ENCODE measurements at places on chromosomes 4 and X.

- DNase-seq = no peak
Observed at GRCh38 chrX:95884186-95884585, 800.5 kb upstream of the DIAPH2 start.

DNA sequence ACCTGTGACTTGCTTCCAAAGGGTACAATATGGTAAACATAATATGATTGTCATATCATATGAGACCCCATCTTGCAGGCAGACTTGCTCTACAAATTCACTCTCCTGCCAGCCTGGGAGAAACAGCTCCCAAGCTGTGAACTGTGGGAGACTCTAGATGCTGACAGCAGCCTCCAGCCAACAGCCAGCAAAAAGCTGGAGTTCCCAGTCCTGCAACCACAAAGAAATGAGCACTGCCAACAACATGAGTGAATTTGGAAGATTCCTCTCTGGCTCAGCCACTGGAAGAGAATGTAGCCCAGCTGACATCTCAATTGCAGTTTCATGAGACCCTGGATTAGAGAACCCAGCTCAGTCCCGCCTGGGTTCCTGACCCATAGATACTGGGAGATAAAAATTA, 145.4 kb downstream of the QDPR start:
- no peak for DNase-seq

GRCh38 chrX:109519001-109519400, 17.6 kb upstream of the NXT2 start:
- no peak for DNase-seq

DNA sequence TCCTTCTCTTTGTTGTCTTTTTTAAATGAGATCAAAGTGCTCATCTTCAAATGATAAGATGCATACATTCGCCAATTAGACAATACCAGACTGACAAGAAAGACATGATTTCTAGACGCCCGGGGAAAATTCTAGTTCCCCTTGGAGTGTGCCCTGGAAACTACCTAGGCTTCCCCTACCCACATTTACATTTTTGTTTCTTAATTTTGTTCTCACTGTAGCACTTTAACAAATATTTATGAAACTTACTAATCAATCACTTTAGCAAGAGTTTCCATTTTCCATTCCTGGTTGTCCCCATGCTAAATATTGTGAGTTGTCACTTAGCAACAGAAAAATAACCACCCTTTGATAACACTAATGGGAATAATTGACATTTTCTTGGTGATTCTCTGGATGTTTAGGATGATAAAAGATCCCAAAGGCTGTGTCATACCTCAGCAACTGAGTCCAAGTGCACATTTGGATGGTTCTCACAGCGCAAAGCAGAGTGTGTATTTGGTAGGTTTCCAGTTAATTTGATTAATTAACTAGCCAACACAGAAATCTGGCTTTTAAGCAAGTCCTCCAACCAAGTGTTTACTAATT, 69.6 kb downstream of the FGFBP1 start:
- no peak for DNase-seq

DNA sequence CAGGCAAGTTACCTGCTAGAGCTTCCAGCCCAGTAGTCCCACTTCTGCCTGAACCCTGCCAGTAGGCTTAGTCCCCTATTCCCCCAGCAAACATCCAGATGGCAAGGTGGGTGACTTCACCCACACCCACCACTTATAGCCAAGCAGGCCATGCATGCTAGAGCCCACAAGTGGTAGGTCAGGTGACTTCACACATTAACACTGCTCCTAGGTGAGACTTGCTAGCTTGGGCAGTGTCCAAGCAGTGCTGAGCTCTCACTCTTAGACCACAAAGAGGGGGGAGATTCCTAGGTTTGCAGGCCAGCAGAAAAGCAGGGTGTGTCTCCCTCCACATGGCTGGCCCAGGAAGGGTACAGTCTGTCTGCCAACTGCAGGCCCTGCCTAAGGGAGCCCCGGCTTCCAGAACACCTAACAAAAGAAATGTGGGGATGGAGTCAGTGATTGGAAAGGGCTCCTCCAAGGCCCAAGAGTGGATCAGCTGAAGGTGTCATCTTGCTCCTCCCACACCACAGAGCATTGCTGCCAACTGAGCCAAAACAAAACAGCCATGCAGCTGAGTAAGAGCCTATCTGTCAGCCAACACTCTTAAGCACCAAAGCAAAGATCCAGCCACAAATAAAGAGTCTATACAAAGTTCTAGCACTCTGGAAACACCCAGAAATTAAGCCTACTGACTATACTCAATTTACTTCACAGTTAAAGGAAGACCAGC, 158.1 kb upstream of the USP38 start:
- DNase-seq = no peak

- DNase-seq = no peak
Observed at GRCh38 chrX:153438532-153438931, 7.3 kb downstream of the TREX2 start.

- DNase-seq = no peak
Observed at GRCh38 chr4:86338989-86339388, 20.9 kb downstream of the MAPK10 start.

GRCh38 chrX:95383778-95384177, 1300.9 kb upstream of the DIAPH2 start:
- DNase-seq = no peak

DNA sequence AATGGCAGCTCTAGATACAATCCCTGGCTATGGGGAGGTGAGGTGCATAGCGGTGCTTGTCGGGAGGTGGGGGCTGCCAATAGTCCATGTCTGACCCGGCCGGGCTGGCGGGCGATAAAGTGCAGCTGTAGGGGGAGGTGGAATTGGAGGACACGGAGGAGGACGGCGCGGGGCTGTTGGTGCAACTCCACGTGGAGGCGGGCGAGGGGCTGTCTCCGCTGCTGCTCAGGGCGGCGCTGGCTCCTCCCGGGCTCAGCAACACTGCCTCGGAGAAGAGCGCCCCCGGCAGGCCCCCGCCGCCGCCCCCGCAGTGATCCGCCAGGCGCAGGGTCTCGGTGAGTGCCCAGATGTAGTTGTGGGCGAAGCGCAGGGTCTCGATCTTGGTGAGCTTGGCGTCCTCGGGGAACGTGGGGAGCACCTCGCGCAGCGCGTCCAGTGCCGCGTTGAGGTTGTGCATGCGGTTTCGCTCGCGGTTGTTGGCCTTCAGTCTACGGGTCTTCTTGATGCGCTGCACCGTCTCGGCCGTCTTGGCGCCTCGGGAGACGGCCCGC, 1.3 kb downstream of the NEUROG2 start:
- DNase-seq = no peak

- DNase-seq = no peak
Observed at GRCh38 chr4:102809190-102809589, 18.2 kb downstream of the UBE2D3 start.

DNA sequence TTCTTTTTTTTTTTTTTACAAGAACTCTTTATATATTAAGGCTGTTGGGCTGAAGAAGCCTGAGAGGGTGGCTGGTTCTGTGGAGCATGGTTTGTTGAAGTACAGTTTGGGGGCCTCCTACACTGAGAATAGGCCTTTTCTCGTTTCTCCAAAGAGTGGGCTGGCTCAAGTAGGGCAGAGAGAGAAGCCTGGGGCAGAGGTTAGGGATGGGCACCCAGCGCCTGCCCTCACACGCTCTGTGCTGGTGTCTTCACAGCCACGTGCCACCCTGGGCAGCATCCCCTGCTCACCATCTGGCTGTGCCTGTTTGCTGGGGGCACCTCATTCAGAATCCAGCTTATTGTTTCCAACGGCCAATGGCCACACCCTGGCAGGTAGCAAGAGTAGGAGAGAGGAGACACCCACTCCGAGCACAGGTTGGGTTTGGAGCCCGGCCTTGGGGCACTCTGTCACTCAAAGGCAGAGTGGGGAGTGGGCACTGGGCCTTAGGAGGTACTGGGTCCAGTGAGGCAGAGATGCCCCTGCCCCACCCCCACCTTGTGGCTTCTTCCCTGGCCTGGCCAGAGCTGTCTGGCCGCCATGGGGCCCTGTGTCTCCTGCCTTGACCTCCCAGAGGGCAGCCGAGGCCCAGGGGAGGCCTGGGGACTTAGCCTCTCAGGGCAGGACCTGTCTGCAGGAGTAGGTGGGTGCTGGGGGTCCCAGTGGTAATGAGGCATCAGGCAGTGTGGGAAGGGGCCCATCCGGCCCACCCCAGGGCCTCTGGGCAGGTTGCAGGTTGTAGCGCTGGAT, 2.9 kb downstream of the MSANTD1 start:
- DNase-seq = no peak

- DNase-seq = no peak
Observed at GRCh38 chr4:82906469-82906868, 5.9 kb downstream of the THAP9 start.

- no peak for DNase-seq
Observed at GRCh38 chr4:118968813-118969212, 80.2 kb downstream of the SYNPO2 start.

GRCh38 chrX:69158166-69158980, 6.9 kb downstream of the PJA1 start:
- DNase-seq = no peak

DNA sequence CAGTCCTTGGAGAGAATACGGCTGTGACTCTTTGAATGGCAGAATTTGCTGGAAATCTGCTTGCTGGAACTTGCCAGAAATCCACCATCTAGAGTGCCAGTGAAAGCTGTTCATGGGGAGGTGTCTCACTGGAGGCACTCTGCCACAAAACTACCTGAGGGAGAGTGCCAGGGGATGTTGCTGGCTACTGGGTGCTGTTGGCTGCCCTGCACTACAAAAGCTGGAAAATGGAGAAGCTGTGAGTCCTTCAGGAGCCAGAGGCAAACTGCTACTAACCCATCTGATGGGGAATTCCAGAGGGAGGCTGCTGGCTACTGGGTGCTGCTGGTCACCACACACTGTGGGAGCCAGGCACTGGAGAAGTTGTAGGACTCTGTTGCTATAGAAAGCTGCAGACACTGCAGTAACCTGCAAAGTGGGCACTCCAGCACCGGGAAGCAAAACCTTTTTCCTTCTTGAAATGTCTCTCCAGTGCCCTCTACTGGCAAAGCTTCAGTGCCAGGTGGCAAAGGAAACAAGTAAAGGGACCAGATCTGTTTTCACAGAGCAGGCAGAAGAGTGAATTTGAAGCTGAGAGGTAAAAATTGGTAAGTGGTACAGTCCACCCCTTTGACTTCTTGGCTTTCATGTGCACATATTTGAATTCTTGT, 47.8 kb upstream of the HSD17B10 start:
- no peak for DNase-seq

DNA sequence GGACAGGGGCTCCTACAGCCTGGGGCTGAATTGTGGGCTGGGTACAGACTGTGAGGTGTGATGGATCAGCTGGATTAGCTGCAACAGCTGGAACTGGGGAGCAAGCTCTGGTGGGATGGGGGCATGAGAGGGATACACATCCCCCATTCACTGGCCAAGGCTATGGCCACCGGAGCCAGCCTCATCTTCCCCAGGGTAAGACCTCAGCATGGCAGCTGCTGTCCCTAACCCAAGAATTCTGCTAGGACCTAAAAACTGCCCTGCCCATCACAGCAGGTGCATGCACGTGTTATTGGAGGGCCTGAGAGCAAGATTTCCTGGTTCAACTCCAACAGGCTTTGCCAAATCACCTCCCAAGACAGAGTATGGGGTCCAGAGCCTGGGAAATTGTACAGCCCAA, 258.6 kb upstream of the AGTR2 start:
- no peak for DNase-seq

DNA sequence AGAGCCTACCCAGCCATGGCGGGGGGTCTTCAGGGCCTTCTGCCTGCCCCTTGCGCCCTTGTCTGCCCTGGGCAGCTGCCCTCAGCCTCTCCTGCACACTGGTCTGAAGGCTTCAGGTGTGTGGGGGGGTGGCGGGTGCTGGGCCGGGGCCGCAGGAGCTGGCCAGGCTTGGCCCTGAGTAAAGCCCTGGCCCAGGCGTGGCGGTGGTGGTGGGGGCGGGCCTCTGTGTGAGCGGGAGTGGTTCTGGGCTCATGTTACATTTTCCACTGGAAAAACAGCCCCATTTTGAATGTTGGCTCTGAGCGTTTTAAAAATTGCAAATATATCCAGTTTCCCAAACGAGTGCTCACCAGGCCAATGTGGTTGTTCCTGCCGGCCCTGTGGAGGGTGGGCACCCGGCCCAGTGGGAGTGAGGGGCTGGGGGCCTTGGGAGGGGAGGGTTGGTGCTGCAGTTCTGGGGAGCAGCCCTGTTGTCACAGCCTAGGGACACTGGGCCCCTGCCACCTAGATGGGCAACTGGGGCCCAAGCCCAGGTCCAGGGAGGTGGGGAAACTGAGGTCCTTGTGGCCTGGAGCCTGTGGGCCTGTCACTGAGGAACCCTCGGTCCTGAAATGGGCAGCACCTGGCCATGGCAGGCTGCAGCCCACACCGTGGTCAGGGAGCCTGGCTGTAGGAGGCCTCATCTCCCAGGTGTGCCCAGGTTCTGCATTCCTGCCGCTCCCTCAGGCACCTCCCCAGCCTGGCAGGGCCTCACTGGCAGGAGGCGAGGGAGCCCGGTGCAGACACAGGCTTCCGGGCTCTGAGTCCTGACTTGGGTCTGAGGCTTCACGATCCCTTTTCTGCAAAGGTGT, 28.3 kb downstream of the FGFRL1 start:
- DNase-seq = no peak

GRCh38 chr4:129526812-129527211, 430.9 kb downstream of the C4orf33 start:
- DNase-seq = no peak

DNA sequence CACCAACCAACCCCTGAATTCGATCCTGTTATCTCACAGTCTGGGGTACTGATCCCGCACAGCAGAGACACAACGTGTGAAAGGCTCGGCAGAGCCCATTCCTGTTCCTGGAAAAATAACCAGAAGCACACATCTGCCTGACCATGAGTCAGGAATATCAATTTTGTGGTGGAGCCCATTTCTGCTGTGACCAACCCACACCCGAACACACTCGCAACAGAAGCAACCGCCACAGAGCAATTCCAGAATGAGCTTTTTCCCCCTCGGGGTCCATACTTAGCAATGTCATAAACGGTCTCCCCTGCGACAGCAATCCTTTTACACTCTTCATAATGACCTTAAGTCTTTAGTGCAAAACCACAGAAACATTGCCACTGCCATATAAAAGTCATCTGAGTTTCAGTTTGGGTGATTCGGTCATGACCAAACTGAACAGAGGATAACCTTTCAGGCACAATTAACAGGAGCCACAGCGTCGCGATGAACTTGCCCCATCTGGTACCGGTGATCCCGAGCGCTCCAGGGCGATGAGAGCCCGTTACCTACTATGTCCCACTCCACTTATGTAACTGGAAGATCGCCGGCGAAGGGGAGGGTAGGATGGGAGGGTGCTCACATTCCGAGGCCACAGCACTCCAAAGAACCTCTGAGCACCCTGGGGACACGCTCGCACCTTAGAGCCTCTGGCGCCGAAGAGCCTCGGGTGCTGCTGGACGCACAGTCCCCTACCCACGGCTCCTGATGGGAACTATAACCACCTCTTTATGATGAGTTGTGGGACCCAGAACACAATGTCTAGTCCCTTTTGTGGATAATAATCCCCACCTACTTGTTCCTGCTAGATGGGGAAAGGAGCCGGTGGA, 1.1 kb downstream of the MECP2 start:
- DNase-seq = no peak

- no peak for DNase-seq
Observed at GRCh38 chrX:54817220-54817820, 9.8 kb downstream of the MAGED2 start.

GRCh38 chrX:19886375-19886774, 1.0 kb downstream of the SH3KBP1 start:
- no peak for DNase-seq
